ENCODE measurements at places on chromosomes 4 and X.

GRCh38 chr4:151659601-151660364 is 101.0 kb downstream of the GATB start:
- no peak for DNase-seq

- DNase-seq, result no peak
Observed at GRCh38 chrX:68847172-68847571, 18.4 kb downstream of the EFNB1 start.

GRCh38 chrX:29478336-29479069 is 736.9 kb upstream of the MAGEB2 start:
- DNase-seq, result peak; percentile 42

- DNase-seq, result no peak
Observed at GRCh38 chr4:152824561-152824960, 44.8 kb downstream of the ARFIP1 start.

DNA sequence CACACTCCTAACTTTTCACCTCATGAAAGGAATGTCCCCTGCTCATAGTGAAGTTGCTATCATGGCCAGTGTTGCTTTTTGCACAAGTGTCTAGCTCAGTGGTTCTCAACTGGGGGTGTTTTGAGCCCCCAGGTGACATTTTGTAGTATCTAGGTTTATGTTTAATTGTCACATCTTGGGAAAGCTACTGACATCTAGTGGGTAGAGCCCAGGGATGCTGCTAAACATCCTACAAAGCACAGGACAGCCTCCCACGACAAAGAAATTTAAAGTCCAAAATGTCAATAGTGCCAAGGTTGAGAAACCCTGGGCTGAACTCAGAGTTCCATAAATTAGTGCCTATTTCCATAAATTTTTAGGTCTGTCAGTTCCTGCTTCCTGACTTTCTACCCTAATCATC is 70.7 kb upstream of the HCCS start:
- no peak for DNase-seq

GRCh38 chr4:101066626-101067170 is 280.6 kb downstream of the PPP3CA start:
- DNase-seq, result no peak

GRCh38 chr4:18020671-18021469 is 685 bp downstream of the LCORL start:
- peak; percentile 82 for DNase-seq

DNA sequence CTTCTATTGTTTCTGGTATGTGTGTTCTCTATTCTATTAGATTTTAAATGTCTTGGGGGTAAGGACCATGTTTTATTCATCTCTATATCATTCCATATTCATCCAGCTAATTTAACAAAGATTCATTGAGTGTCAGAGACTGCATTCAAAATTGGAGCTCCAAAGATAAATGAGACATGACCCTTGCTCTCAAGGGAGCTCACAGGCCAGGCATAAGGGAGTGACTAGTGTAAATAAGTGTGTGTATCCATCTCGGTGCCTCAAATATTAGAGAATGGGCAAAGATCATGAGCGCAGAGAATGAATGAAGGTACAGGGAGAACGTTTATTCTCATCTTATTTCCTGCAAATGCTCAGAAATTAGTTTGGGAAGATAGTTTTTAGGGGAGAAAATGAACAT is 150.1 kb upstream of the CASK start:
- no peak for DNase-seq

GRCh38 chr4:53366301-53366716 is 448 bp upstream of the SCFD2 start:
- no peak for DNase-seq

DNA sequence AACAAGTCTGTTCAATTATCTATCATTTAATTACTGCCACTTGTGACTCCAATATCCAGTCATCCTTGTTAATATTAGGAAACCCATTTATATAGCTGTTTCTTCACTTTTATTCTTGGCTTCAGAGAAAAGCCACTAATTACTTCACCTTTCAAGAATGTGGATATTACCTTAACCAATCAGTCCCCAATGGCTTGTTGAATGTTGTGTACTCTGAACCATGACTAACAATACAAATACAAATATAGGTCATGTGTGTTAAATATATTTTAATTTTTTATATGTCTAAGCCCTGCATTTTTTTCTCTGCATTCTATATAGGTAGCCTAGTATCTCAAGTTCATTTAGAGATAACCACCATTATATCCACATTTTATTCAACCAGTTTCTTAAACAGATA is 1513.4 kb upstream of the AGA start:
- no peak for DNase-seq

DNA sequence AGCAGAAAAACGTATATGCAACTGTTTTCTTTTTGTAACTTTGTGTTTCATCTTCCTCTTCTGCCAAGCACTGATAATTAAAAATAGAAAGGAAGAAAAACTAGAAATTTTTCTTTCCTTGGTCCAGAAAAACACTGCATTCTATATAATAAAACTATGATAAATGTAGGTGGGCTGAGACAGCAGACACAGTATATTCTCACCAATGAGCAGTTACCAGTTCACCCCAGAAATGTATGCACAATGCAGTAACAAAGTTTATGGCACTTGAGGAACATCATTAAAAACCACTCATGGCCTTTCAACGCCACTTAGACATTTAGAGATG is 79.4 kb downstream of the FAT1 start:
- DNase-seq, result no peak

DNA sequence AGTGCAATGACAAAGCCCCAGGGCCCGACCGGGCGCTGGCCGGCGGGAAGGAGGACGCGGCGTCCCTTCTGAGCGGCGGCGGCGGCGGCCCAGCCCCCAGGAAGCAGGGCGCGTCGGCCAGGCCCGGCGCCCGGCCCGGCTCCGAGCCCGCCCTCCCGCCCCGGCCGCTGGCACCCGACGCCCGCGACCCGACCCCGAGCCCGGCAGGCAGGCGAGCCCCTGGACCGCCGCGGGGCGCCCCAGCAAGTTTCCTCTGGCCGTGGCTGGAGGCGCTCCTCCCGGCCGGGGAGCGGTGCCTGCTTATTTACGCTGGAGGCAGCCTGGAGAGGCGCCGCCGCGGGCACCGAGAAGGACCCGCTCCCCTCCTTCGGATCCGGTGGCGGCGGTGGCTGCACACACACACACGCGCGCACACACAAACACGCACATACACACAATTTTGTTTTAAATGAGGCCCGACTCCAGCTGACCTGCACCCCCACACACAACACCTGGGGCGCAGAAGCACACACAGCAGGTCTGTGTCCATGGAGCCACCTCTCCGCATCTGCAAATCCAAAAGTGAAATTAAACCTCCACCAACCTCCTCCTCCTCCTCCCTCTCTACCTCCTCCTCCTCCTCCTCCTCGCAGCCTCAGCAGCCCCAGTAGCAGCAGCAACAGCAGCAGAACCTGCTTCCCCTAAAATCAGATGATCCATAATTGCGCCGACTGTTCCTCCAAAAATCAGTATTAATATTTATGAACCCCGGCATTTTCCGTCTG is 669 bp downstream of the IRF2 start:
- peak; percentile 62 for DNase-seq

- DNase-seq, result peak; percentile 29
Observed at GRCh38 chr4:35358001-35358584, 886.2 kb downstream of the ARAP2 start.

GRCh38 chr4:76984788-76985211 is 35.2 kb downstream of the SEPTIN11 start:
- DNase-seq, result peak; percentile 91

DNA sequence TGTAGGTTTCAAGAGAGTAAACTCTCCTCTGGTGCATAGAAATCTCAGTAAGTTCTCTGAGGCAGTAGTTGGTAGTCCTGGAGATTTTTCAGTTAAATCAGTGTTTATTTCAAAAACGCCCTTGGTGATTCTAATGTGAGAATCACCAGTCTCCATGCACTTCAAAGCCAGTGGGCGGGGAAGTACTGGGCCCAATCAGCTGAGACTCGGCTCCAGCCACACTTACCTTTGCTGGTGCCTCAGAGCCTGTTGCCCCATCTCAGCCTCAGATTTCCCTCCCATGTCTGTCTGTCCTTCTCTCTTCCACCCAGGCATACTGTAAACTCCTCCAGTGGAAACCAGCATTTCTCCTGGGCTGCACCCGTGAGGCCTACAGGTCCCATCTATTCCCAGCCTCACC is 7.4 kb upstream of the MGST2 start:
- DNase-seq, result no peak

- no peak for DNase-seq
Observed at GRCh38 chr4:144757969-144758368, 112.0 kb downstream of the HHIP start.

DNA sequence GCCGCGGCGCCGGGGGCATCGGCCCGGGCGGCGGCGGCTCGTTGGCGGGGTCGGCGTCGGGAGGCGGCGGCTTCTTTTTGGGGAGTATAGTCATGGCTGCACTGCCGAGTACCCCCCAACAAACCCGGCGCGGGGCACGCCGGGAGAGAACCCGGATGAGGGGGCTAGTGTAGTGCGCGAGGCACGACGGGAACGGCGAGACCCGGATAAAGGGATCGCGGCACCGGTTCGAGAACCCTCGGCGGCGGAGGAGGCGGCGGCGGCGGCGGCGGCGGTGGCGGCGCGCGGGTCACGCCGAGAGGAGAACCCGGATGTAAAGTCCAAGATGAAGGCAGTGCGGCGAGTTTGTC is at the start of gene OTUD5:
TSS of gene OTUD5 (minus strand) at position 131 of the 350 bp plus-strand sequence. CDS start at position 94, 37 bp downstream.
- DNase-seq, result no peak

DNA sequence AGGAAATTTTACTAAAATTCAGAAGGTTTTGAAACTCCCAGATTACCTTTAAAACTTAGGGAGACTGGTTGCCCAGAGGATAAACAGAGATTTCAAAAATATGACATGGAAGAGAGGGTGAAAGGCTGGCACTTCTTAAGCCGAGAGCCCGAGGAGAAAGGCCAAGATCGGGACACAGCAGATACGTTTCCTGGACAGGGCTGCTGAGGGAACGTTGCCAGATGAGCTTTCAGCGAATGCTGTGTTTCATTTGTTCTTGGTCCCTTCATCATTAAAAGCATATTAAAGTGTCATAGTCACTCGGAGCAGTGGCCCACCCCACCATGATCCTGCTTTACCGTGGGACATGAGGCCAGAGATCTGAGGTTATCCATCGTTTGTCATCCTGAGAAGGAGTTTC is 37.9 kb upstream of the STOX2 start:
- no peak for DNase-seq

- DNase-seq, result no peak
Observed at GRCh38 chrX:133939655-133940302, 45.6 kb downstream of the GPC3 start.

DNA sequence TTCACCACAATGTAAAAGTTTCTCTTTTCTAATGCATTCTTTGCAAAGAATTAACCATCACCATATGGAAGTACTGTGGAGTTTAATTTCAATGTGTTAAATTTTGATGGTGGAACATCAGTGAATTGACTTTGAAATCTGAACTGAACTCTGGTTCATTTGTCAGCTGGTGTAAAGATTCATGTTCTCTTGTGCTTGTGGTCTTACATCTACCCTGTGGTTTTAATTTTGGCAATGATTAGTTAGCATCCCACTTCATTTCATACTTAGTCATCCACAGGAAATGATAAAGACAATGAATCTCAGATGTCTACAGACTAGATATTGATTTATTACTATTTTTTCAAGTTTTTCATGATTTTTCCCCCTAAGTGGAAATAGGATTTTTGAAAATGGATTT is 77.8 kb downstream of the GRID2 start:
- peak; percentile 66 for DNase-seq

DNA sequence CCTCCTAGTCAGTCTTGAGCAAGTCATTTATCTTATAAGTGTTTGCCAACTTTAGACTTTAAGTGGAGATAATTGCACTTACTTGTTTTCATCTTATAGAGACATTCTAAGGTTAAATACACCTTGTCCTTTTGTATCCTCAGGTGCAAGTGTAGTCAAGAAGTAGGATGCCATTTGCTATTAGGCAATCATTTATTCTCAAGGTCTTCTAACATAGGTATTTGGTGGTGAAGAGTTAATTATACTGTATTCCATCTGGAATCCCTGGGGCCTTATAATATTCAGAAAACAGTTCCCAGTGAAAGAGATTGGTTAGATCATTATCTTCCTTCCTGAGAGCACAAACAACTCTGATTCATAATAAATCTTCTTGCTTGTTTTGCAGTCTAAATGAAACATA is 23.7 kb downstream of the SULT1E1 start:
- no peak for DNase-seq

GRCh38 chr4:138727731-138728130 is 287.9 kb upstream of the NOCT start:
- DNase-seq, result no peak

DNA sequence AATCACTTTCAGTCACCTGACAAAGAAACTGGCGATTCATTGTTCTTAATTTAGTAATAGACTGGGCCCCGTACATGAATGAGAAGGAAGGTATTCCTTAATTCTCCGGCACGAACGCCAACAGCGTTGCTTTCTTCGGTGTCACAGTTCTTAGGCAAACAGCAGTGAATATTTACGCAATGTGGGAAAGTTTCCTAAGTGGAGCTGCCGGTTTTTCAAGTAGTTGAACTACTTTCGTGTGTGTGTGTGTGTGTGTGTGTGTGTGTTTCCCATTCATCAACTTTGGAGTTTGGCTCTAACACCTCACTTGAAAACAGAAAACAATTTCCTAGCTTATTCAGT is 651 bp downstream of the NXT2 start:
- DNase-seq, result peak; percentile 61

DNA sequence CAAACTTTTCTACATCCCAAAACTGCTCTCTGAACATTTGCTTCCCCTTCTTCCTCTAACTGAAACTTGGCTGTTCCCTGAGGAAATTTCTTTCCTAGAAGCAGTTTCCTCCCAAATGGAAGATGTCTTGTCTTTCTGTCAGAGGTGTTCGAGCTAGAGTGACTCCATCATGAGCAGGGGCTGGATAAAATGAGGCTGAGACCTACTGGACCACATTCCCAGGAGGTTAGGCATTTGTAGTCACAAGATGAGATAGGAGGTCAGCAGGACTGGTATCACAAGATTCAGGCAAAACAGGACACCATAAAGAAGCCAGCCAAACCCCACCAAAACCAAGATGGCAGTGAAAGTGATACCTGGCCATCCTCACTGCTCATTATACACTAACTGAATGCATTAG is 35.8 kb upstream of the PGRMC2 start:
- DNase-seq, result peak; percentile 54

GRCh38 chr4:59945277-59945676 is 1254.8 kb upstream of the ADGRL3 start:
- no peak for DNase-seq

DNA sequence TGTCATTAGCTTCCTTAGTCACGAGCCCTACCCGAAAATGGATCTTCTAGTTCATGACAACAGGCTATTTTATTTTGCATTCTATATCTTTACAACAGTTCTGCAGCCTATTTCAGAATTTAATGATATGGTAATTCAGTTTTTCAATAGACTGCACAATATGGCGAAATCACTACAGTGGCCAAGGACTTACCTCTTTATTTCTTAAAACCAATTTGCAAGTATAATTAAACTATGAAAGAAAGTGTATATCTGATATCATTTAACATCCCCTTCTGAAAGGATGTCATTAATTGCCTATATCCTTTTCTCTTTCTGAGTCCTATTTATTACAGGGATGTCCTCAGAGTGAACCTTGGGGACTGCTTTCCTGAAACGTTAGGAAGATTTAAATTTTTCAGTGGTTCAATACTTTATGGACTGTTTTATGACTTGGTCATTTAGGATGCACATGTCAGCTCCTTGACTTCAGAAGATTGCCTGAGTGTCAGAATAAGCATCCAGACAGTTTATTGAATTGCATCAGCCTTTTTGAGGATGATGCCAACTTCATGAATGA is 190.8 kb upstream of the GEMIN8 start:
- DNase-seq, result no peak
